ENCODE measurements at places on chromosomes 2 and 18.

GRCh38 chr2:239887604-239888003, 137.5 kb downstream of the NDUFA10 start:
- DNase-seq, result no peak

DNA sequence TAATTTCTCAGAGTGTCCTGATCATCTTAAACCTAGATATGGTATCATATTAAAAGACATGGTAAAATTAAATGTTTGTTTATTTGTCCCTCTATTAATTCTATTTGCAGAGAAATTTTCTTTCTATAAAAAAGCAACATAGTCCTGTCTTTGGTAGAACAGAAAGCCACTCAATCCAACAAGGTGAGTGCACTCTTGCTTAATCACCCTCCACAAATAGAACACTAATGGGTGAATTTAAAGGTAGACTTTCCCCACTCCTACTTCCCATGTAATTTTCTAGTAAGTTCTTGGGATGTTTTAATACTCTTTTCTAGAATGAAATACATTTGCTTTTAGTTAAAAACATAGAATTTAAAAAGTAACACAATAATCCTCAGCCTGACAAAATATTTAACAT, 97.7 kb downstream of the PIGN start:
- no peak for DNase-seq

GRCh38 chr2:96549967-96550786, 13.6 kb downstream of the ARID5A start:
- no peak for DNase-seq

DNA sequence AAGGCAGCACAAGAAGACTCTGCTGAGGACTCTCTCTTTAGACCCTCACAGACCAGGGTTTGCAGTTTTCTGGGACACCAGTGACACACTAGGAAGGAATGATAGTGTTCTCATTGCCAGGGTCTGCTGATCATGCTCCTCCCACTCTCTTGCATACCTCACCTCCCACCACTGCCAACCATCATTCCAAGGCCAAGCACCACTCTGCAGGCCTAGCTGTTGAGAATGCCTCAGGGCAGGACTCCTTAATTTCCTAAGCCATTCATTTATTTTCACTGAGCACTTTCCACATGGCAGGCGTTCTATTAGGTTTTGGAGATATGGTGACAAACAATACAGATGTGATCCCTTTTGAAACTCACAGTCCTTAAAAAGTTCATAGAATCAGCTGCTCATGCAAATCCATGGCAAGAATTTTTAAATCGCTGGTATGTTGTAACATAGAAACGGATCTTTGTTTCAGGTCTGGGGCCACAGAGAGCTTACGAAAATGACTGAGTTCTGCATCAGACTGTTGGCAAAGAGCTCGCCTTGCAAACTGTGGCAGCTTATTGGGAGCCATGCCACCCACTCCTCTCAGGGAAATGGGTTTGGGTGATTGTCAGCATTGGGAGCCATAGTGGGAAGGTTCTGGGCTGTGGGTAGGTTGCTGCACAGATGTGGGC, 78.5 kb downstream of the XDH start:
- DNase-seq, result no peak

- no peak for DNase-seq
Measured at GRCh38 chr18:46250812-46251173, 146.6 kb downstream of the HAUS1 start.

- no peak for DNase-seq
Measured at GRCh38 chr2:16383411-16383810, 282.2 kb downstream of the CYRIA start.

Measured in C1 segment of cervical spinal cord (tissue), 14 donors.